Naive thymus-derived CD4-positive, alpha-beta T cell (primary cell): ENCODE measurements at places on chromosomes 5 and 9. TPM values are rescaled to one million over a fixed set of nuclear protein-coding genes. Genes with fewer than 3 reads are reported as not detected.

GRCh38 chr9:116991051-116991450 lies 303.9 kb downstream of the TRIM32 start:
- no peak for DNase-seq

GRCh38 chr5:9439531-9440292 lies 106.2 kb downstream of the SEMA5A start:
- DNase-seq, result no peak

DNA sequence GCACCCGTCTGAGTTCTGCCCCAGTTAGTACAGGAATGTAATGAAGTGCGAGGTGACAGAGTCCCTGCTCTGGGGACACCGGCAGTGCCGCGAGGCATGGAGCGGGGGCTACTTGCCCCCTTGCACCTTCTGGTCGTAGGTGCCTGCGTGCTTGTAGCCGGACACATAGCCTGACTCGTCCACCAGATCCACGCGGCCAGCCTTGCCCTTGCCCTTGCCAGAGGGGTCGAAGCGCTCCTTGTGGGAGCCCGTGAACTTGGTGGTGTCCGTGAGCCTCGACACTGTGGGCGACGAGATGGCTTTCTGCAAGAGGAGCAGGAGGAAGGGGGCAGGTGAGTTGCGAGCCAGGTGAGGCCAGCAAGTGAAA lies 28.2 kb downstream of the TPPP start:
- DNase-seq, result no peak

DNA sequence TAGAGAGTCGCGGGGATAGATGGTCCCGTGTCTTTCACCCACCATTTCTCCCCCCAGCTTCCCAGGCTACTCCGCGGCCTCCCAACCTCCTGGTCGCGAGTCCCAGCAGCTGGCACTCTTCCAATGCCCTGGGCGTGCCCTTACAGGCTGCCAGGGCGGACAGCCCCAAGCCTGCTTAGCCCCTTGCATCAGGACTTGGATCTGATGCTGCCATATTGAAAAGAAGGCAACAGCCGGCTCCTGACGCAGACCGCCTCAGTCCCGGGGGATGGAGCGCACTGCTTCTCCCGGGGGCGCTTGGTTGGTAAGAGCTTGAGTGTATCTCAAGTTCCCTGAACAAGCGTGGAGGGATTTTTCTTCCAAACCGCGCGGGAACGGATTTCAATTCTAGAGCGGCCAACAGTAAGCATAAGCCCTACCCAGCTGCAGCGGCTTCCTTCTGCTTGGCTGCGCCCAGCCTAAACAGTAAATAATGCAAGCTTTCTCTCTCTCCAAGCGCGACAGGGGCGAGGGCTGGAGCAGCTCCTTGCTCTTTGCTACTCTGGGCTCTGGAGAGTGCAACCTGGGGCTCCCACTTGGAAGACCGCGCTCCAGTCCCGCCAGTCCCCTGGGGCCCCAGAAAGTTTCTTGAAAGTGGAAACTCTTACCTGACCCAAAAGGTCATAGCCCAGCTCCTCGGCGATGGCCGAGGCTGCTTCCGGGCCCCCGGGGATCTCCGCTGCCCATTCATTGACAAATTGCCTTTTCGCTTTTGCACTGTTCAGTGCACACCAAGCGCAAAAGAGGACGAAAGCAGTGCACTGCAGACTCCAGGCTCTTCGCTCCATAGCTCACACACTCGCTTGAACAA lies 607 bp downstream of the PCSK1 start:
- DNase-seq, result no peak

Gene PCDHB11
- total RNA-seq, result not detected

Gene IFNK
- total RNA-seq, result not detected

Gene RGS7BP
- not detected for total RNA-seq

GRCh38 chr9:108045851-108046250 lies 556.3 kb upstream of the KLF4 start:
- no peak for DNase-seq

- no peak for DNase-seq
Measured at GRCh38 chr9:15246243-15246642, 60.8 kb downstream of the TTC39B start.

DNA sequence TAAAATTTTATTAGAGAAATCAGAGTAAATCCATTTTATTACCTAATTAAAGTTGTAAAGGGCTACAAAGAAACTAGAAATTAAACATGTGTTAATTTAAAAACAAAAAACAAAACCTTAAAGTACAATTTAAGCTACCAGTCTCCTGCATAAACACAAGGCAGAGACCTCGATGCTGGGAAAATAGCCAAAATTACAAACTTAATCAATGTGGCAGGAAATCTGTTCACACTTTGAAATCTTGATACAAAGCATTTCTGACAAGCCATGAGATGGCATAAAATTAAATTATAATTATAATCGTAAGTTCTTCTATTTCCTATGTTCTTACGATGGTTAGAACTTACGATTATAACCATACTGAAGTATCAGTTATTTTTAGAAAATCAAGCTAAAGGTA lies 158.0 kb upstream of the FREM1 start:
- DNase-seq, result no peak

- no peak for DNase-seq
Measured at GRCh38 chr5:34755926-34756325, 83.0 kb upstream of the TTC23L start.

DNA sequence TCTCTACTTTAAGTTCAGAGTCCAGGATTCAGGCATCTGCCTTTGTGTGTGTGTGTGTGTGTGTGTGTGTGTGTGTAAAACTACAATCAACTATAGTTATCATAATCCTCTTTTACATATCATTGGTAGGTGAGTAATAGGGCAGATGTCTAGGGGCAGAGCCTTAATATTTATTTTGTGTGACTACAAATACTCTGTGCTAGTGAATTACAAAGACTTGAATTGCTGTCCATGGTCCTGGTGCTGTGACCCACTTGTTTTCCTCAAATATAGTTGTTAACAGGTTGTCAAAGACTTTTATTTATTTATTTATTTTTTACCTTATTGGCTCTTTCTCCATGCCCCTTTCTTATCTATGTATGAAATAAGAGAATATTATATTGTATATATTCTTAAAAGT lies 196.8 kb downstream of the ANXA1 start:
- DNase-seq, result no peak

GRCh38 chr5:149561848-149562247 lies 10.6 kb upstream of the CSNK1A1 start:
- DNase-seq, result no peak

DNA sequence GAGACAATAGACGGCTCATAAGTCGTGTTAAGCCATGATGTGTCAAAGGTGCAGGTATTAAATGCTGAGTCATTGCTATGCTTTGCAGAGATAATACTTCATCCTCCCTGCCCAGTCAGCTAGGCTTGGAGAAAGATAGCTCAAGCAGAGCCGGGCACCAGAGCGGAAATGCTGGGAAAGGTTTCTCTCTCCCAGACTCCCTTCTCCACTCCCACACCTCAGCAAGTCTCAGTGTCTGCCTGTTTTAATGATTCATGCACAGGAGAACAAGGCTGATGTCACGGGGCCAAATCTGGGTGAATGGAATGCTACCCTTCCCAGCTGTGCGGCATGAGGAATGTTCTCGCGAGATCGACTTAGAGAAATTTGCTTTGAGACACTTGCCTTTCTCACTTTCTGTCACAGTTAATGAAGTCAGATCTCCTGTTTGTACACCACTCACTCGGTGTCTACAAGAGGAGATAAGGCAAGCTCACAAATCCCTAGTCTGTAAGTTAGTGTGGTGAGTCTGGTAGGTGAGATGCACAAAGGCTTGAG lies 204.4 kb downstream of the EFNA5 start:
- DNase-seq, result no peak

Gene DND1
- total RNA-seq, result 2.1 TPM

- DNase-seq, result no peak
Measured at GRCh38 chr5:168670881-168671575, 91.9 kb upstream of the PANK3 start.

DNA sequence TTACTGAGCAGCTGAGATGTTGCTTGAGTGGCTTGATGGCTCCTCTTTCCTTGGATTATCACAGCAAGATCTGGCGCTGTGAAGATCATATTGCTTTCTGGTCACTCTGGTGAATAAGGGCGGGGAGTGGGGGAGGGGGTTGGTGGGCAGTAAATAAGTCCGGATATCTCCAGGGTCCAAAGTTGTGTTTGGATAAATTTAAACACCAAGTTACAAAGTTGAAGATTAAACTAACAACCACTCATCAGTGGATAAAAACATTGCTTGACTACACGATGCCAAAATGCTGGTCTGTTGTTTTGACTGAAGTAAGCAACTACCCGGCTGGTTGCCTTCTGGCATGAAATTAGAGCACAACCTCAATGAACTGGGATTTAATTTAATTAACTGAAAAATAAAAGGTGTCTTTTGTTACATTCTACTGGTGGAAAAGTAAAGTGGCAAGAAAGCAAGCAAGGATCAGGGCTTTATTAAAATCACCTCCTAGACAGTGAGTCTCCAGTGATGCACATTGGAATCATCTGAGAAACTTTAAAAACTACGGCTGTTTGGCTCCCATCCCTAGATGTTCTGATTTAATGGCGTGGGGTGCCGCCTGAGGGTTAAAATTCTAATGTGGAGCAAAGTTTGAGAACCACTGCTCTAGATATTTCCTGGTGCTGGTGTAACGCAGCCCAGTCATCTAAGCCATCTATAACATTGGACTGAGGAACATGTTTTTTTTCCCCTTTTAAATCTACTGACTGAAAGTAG lies 86.7 kb upstream of the AGXT2 start:
- DNase-seq, result no peak

DNA sequence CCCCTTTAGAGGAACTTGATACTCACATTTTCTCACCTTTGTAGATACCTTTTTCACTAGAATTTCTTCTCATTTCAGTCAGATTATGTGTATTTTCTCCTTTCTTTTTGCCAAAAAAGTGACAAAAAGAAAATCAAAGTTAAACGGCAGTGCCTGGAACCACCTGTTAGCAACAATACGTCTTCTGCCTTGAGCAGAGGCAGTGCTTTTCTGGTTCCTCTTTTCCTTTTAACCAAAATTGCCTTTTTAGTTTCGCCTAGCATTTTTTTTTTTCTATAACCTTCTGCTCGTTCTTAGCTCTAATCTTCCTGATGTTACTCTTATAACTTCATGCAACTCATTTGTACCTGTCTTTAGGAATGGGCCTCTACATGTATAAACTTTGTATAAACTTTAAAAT lies 26.1 kb downstream of the SMIM32 start:
- DNase-seq, result no peak

- DNase-seq, result no peak
Measured at GRCh38 chr9:135267191-135267809, 179.8 kb downstream of the OLFM1 start.

- no peak for DNase-seq
Measured at GRCh38 chr9:7977586-7977985, 178.0 kb upstream of the DMAC1 start.

DNA sequence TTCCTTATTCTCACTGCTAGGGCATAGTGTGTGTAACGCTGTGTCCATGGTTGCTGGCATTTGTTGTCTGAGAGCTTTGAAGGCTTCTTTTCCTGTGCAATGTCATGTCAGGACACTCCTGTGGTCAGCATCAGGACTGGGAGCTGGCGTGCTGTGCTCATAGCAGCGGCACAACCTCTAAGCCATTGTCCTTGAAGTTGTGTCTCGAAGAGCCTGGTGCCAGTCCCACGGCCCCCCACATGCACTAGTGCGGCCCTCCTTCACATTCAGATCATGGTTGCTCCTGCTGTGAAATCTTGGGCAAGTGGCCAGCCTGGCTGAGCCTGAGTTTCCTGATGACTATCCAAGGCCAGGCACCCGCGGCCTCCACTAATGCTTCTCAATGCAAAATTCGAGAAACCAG lies 32.4 kb downstream of the PDZD2 start:
- no peak for DNase-seq
